ENCODE measurements at places on chromosomes 4 and X.

DNA sequence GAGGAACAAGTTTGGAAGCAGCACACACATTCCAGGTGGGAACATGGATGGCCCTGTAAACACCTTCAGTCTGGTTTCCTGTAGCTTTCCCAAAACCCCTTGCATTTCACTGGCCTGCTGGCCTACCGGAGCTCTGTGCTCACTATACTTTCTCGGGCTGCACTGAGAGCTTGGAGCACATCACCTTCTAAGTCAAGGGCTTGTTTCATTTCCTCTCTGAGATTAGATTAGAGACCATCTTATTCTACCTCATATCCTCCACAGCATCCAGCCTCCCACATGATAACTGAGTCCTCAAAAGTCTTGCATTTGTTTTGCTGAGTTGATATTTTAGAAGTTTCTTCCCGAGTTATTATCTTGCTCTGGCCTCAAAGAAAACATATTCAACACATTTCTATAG is 147.7 kb downstream of the RASL11B start:
- no peak for DNase-seq

DNA sequence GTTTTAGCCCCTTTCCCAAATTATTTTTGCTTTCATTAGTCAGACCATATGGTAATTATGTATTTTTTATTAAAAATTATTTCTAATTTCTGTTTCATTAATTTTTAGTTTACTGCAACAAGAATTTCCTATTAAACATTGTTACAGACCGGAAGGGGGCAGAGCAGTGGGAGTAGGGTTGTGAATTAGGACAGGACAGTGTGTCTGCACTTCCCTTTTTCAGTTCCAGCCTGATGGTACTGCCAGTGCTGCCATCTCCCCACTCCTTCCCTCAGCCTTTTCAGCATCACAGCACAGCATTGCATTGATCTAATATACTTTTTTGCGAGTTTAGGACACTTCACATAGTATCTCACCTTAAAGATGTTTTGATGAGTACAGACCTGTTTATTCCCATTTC is 76.5 kb downstream of the STIM2 start:
- DNase-seq = no peak

GRCh38 chr4:137674066-137674465 is 141.8 kb upstream of the PCDH18 start:
- DNase-seq = no peak

DNA sequence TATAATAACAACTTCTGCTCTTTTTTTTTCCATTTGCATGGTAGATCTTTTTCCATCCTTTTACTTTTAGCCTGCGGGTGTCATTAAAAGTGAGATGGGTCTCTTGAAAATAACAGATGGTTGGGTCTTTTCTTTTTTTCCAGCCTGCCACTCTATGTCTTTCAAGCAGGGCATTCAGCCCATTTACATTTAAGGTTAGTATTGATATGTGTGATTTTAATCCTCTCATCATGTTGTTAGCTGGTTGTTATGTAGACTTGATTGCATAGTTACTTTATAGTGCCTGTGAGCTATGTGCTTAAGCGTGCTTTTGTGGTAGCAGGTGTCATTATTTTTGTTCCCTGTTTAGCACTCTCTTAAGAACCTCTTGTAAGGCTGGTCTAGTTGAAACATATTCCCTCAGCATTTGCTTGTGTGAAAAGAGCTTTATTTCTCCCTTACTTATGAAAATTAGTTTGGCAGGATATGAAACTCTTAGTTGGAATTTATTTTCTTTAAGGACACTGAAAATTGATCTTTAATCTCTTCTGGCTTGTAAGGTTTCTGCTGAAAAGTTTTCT is 326.1 kb downstream of the SH3BGRL start:
- peak; percentile 16 for DNase-seq

DNA sequence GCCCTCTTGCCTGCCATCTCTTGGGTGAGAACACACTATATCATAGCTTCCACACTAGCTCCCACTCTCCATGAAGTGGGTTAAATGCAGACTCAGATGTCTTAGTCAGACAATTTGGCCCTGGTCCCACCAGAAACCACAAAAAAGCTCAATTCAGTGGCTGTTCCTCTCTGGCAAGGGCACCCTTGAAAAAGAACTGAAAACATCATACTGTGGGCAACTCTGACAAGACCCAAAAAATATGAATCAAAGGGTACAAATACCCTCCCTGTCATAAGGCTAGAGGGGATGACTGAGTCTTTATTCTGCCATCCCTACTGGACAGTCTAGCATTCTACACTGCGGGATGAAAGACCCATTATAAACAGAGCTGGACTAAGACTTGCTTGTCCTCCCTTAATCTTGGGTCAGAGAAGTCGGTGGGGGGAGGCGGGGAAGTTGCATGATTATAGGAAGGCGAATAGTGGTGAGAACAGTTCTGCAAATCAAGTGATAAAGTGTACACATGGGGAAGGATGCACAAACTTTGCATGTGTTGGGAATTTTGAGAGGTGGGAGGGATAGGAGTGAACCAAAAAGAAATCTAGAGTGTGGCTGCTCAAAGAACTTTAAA is 172.1 kb downstream of the OPHN1 start:
- no peak for DNase-seq

GRCh38 chr4:121449416-121449815 is 68.6 kb upstream of the QRFPR start:
- no peak for DNase-seq

DNA sequence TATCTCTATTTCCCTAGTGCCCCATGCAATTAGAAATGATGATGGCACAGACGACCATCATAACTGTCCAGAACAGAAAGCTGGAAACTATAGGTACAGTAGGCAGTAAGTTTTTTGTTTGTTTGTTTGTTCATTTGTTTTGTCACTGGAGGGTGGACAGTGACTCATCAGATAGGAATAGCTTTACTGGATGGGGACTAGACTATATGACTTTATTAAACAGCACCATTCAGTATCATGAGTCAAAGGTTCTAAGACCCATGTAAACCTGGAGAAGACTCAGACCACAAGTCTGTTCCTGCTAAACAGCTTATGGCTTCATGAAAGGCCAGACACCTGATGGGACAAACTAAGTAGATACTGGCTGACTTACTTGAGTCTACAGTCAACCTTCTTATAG is 38.4 kb downstream of the PLAC1 start:
- no peak for DNase-seq

GRCh38 chr4:27407616-27408015 is 547.0 kb downstream of the STIM2 start:
- no peak for DNase-seq
